NCI-H1436 (cell line): ENCODE measurements at places on chromosomes 4 and X.

DNA sequence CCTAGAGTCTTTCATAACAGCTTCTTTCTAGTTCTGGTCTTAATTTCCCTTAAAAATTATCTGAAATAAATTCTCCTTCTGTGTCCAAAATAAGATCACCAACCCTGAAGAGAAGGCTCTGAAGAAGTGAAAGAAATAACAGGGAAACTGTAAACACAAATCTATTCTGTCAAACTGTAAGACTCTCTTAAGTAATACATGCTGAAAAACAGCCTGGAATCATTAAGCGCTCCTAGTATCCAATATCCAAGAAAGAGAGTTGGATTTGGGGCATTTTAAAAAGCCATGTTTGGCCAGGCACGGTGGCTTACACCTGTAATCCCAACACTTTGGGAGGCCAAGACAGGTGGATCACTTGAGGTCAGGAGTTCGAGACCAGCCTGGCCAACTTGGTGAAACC is 53.3 kb downstream of the RELL1 start:
- DNase-seq = no peak

- DNase-seq = no peak
Measured at GRCh38 chr4:76752861-76753501, 145.0 kb downstream of the SOWAHB start.

GRCh38 chrX:9147726-9148125 is 113.8 kb upstream of the FAM9B start:
- no peak for DNase-seq

DNA sequence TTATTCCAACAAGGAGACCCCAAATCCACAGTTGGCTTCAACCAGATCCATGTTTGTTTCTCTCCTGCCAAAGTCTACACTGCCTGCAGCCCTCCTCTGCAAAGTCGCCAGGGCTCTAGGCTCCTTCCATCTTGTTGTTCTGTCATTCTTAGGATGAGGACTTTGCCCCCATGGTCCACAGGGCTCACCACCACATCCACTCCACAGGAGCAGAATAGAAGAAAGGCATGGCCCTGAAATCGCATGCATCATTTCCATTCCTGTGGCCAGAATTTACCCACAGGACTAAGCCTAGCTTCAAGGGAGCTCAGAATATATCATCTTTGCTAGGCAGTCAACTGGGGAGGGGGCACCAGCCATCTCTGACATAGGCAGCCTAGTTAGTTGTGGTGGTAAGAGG is 254.7 kb downstream of the FBXW7 start:
- no peak for DNase-seq

GRCh38 chr4:125319311-125319710 is 4.6 kb downstream of the FAT4 start:
- no peak for DNase-seq

- no peak for DNase-seq
Measured at GRCh38 chrX:110087485-110088356, 84.8 kb downstream of the TMEM164 start.

GRCh38 chr4:114076899-114077570 is 97.6 kb upstream of the ARSJ start:
- DNase-seq = no peak

- DNase-seq = no peak
Measured at GRCh38 chr4:165740911-165741310, 132.1 kb upstream of the TLL1 start.

DNA sequence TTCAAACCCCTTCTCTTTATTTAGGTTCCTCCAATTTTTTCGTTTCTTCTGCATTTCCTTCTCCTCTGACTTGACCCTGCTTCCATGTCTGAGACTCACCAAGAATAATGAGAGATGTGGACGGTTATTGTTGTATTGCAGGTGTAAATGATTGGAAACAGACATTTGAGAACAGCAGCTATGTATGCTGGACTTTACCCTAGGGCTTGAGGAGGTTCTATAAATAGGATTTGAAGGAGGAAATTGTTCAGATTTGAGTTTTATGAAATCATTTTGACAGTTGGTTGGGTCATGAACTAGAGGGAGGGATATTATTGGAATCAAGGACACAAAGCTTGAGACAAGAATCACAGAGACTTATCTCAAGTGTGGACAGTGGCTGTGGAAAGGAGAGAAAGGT is 614.6 kb upstream of the CPEB2 start:
- DNase-seq = no peak

GRCh38 chr4:156568484-156568883 is 403.1 kb downstream of the PDGFC start:
- no peak for DNase-seq

- no peak for DNase-seq
Measured at GRCh38 chrX:120839491-120839890, 36.2 kb downstream of the CT47B1 start.

- no peak for DNase-seq
Measured at GRCh38 chrX:129686422-129686948, 31.7 kb upstream of the APLN start.

- no peak for DNase-seq
Measured at GRCh38 chr4:12207396-12207795, 778.7 kb upstream of the HS3ST1 start.

DNA sequence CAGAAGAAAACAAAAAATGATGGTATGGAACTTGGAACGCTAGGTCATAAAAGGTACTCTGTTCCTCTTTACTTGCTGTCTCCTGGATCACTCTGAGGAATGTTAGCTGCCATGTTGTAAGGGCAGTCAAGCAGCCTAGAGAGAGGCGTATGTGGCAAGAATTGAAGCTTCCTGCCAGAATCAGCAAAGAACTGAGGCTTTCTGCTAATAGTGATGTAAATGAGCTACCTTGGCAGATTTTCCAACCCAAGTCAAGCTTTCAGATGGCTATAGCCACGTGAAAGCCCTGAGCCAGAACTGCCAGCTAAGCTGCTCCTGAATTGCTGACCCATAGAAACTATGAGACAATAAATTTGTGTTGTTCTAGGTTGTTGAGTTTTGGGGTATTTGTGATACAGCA is 38.7 kb downstream of the AASDH start:
- DNase-seq = no peak

GRCh38 chr4:54976031-54976430 is 149.4 kb downstream of the KDR start:
- DNase-seq = no peak
